ENCODE measurements at places on chromosomes 1 and 21. TPM values are rescaled to one million over a fixed set of nuclear protein-coding genes. Genes with fewer than 3 reads are reported as not detected.

GRCh38 chr1:172906778-172907592, 143.8 kb downstream of the TNFSF18 start:
- DNase-seq, result no peak

DNA sequence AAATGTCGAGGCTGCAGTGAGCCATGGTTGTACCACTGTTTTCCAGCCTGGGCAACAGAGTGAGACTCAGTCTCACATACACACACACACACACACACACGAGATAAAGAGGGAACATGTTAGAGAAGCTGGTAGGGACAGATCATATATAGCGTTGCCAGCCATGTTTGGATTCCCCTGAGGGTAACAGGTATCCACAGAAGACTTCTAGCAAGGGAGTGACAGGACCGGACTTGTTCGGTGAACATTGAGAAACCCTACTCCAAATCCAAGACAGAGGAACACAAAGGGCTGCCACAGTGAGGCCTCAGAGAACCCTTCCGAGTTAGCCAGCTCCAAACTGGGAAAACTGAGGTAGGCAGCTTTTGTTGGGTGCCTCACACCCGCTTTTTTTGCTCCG, 3.7 kb upstream of the SARS1 start:
- DNase-seq, result no peak

GRCh38 chr21:34558166-34558565, 46.2 kb upstream of the KCNE1 start:
- DNase-seq, result no peak

DNA sequence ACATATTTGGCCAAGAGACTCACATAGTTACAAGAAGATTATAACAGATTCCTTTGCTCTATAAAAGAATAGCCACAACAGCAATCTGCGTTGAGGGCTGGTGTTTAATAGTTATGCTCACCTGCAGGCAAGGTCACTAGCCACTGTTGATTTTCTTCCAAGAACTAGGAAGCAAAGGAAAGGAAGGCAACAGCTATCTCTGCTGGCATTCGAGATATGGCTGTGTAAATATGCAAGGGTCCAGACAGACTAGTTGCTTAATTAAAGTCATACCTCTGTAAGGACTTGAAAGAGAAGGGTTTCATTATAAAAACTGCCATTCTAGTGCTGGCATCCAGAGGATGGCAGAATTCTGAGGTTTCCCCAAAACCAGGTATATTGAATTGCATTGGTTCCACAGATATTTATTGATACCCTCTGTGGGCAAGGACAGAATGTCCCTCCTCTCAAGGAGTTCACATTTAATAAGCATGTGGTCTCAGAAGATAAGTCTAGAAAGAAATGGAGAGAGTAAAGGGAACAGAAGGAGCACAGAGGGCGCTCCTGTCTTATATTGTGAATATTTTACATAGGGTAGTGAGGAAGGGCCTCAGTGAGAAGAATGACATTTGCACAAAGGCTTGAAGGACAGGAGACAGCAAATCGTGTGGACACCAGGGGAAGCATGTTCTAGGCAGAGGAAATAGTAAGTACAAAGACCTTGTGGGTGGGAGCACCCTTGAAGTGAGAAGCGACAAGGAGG, 23.6 kb upstream of the PLEKHA6 start:
- DNase-seq, result no peak

- DNase-seq, result no peak
Observed at GRCh38 chr1:31725777-31726535, 22.1 kb upstream of the COL16A1 start.

- DNase-seq, result no peak
Observed at GRCh38 chr21:15005391-15005790, 59.4 kb downstream of the NRIP1 start.

GRCh38 chr1:161391611-161392010, 23.9 kb upstream of the CFAP126 start:
- no peak for DNase-seq

DNA sequence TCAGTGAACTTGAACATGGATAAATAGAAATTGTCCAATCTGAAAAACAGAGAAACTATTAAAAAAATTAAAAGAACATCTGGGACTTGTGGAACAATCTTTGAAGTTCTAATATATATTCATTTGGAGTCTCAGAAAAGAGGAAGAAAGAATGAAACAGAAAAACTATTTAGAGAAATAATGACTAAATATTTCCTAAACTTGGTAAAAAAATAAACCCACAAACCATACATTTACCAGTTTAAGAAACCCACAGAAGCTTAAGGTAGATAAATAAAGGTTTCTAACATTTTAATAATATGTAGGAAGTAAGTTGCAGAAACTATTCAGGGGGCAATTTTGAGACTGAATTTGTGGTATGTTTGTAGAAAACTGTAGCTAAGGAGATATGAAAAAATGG, 437.8 kb downstream of the PTBP2 start:
- DNase-seq, result no peak

- DNase-seq, result no peak
Observed at GRCh38 chr1:177311111-177311510, 140.4 kb downstream of the BRINP2 start.

DNA sequence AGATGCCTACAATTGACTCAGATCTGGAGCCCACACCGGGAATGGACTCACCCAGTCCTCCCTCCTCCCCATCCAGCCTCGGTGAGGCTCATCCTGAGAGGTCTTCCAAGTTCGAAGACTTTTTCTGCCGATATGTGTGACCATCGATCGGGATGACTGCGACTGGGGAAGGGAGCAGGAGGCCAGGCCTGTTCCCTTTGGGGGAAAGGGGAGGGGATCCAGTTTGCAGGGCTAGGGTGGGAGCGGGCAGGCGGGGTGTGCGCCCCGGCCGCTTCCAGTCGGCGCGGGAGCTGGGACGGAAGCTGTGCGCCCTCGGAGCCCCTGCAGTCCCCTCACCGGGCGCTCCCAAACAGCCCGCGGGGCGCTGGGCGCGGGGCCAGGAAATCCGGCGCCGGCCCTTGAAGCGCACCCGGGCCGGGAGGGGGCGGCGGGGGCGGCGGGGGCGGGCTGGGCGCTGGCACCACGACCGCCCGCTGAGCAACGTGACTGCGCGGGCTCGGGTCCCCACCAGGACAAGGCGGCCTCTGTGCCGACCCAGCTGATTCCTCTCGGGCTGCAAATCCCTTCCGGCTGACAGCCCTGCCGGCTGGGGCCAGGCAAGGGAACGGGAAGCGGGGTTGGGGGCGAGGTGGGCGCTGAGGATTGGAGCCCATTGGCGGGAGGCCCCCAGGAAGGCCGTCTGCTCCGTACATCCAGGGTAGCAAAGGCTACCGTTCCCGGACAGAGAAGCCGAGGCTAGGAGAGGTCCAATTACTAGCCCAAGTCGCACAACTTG, 103.9 kb downstream of the EBNA1BP2 start:
- DNase-seq, result no peak

DNA sequence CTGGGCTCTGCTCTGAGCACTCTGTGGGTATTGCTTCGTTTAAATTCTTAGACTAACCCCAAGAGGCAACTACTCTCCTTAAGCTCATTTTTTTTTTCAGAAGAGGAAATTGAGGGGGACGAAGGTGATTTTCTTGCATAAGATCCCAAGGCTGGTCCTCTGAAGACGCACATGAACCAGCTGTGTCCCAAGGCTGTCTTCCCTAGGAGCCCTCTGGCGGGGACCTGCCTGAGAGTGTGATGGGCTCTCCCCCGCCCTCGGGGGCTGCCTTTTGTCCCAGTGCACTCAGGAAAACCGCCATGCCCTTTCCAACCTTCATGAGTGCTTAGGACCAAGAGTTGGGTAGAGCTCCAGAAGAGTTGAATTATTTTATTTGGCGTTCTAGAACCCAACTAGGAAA, 21.7 kb downstream of the UMODL1 start:
- no peak for DNase-seq

DNA sequence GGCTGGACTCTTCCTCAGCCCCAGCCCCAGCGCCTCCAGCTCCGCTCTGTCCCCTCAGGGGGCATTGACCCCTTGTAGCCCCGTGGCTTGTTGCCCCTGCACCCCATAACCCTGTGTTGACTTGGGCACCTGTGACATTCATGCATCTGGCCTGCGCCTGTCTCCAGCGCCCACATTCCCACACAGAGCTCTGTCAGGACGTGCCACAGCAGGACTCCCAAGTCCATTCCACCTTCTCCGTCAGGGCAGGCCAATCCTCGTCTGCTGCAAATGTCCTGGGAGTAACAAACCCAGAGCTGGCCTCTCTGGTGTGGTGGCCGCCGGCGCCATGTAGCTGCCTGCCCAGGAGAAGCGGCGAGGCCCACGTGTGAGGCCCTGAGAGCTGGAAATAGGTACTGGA, 60.6 kb downstream of the AGPAT3 start:
- DNase-seq, result no peak

- DNase-seq, result no peak
Observed at GRCh38 chr1:185741551-185741950, 7.4 kb downstream of the HMCN1 start.

DNA sequence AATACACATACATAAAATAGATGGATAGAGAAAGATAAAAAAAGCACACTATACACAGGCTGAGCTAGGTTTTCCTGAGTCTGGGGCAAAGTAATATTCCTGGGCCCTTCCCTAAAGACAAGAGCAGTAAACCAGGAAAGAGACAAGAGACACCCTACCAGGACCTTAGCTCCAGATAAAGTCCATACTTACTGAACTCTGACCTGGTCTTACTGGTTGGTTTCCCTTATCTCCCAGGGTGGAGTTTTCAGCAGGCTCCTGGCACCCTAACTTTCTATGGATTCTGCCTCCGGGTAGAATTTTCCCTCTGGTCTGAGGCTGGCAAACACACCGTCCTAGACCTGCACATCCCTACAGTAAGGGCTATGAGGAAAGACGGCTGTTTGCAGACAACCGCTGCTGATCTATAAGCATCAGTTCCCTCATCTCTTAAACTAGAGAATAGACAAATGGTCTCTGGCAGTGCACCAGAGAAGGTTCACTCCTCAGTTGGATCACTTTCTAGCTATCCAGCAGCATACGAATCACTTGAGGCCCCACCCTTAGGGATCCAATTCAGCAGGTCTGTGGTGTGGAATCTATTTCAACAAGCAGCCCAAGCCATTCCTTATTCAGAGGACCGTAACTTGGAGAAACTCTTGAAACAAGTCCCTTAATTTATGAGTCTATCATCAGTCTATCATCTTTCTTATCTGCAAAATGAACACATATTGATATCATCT, 52.0 kb downstream of the ARHGEF11 start:
- DNase-seq, result no peak

GRCh38 chr1:236920286-236920894, 83.9 kb downstream of the MT1HL1 start:
- DNase-seq, result no peak

DNA sequence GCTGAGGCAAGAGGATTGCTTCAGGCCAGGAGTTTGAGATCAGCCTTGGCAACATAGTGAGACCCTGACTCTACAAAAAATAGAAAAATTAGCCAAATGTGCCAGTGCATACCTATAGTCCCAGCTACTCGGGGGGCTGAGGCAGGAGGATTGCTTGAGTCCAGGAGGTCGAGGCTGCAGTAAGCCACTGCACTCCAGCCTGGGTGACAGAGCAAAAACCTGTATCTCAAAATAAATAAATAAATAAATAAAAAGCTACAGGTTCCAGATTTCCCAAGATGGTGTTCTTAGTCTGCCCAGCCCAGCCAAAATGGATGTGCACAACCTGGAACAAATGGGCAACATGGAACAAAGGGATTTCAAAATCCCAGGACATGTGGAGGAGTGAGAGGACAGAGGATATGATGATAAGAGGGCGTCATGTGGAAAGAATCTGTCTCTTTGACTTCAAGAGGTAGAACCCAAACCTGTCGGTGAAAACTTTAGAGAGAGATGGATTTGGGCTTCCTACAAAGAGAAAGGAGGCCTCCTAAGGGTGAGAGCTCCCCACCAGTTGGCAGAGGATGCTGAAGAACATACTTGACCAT, 3.2 kb downstream of the EDARADD start:
- DNase-seq, result no peak

DNA sequence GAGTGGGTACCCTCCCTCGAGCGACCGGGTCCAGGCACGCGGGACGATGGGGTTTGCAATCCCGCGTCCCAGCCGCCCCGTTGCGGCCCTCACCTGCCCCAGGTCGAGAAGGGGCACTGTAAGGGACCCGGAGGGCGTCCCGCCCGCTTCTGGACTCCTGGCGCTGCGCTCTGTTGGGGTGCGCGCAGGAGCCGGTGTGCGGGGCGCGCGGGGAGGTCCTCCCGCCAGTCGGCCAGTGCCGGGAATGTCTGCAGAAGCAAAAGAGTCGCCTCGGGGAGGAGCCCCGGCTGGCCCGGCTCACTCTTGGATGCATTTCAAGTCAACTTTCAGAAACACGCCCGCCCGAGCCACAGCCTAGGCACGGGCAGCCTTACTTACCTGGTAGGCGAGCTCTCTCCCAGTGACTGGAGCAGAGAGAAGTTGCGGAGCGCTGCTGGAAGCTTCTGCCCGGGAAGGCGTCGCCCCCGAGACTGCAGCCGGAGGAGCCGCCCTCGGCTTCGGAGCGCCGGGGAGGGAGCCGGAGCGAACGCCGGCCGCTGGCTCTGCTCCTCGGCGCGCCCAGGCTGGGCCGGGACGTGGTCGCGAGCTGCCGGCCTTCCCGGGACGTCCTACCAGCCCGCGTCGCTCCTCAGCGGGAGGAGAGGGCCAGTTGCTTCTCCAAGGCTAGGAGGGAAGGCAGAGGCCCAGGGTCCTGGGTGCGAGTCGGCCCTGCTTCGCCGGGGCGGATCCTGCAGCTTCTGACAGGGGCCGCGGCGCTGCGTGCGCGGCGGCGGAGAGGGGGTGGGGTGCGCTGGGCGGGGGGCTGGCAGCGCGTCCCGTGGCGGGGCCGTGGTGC, at the start of gene LMX1A:
TSS of gene LMX1A (minus strand) at position 739 of the 835 bp plus-strand sequence. CDS start 1,156 bp downstream, outside the sequence.
- no peak for DNase-seq

GRCh38 chr1:29800120-29800519, 563.8 kb downstream of the PTPRU start:
- no peak for DNase-seq

GRCh38 chr21:41509733-41510132, 1.8 kb upstream of the TMPRSS2 start:
- DNase-seq, result no peak

DNA sequence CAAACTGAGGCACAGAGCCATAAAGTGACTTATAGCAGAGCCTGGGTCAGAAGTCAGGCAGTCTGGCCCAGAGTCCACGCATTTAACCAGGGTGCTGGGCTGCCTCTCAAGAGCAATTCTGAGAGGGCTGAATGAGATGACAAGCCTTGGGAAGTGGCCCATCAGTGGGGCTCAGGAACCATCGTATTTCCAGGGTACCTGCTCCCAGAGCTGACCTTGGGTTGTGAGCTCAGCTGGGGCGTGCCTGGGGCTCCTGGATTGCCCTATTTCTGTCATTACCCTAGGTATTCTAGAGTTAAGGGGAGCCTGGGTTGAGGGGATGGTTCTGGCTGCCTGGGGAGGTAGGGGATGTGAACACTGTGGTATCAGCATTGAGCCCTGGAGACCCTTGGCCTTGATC, 49.4 kb downstream of the LGR6 start:
- DNase-seq, result no peak

GRCh38 chr1:190864013-190864641, 386.5 kb upstream of the BRINP3 start:
- no peak for DNase-seq

SPATA45 gene
- not detected for polyA plus RNA-seq

RIPPLY3 gene
- not detected for polyA plus RNA-seq

SLAMF7 gene
- polyA plus RNA-seq, result not detected

KRTAP19-1 gene
- polyA plus RNA-seq, result not detected

C1orf146 gene
- not detected for polyA plus RNA-seq

SAMSN1 gene
- polyA plus RNA-seq, result not detected

SPATA21 gene
- polyA plus RNA-seq, result not detected

ALX3 gene
- polyA plus RNA-seq, result not detected

CTTNBP2NL gene
- polyA plus RNA-seq, result 23.6 TPM

Data from AG04450 (cell line).